Left ventricle myocardium superior (tissue), 1 donor: ENCODE measurements at places on chromosomes 13 and 19.

DNA sequence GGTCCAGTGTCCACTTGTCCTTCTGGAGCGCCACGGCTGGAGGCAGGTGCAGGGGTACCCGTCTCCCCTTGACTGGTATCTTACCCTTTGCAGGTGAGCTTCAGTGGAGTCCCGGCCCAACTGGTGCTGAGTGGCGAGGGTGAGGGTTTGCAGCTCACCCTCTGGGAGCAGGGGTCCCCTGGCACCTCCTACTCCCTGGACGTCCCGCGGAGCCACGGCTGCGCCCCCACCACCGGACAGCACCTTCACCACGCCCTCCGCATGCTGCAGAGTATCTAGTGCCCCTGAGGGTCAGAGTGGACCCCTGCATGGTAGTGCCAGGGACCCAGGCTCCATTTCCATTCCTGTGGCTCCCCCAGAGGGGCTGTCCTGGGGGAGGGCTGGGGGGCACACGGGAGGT lies 11.1 kb downstream of the PLK5 start:
- no peak for DNase-seq

DNA sequence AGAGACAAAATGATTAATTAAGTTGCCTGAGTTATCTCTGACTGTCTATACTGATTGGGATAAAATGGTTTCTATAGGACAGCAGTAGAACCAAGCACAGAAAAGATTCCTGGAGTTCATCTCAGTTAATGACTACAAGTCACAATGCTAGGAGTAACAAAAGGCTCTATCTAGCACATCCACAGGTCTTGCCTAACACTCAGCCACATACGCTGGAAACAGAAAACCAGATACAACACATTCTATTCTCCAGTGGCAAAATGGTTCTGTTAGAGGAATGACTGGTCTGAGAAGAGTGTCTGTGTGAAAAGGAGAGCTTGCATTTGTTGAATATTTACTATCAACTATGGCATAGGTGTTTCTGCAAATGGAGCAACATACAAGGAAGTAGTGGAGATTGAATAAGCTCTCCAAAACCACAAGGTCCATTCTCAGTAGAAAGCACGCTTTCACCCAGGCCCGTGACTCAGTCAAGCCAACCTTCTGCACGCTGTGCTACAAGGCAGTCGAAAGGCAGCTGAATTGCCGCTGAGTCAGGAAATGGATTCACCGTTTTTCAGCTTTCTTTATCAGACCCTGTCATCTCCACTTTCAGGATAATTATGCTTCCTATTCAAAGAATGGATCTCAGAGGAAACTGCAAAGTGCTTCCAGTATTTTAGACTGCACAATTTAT lies 761.5 kb downstream of the EFNB2 start:
- no peak for DNase-seq

GRCh38 chr13:20157151-20157796 lies 3.6 kb downstream of the GJA3 start:
- DNase-seq: no peak

DNA sequence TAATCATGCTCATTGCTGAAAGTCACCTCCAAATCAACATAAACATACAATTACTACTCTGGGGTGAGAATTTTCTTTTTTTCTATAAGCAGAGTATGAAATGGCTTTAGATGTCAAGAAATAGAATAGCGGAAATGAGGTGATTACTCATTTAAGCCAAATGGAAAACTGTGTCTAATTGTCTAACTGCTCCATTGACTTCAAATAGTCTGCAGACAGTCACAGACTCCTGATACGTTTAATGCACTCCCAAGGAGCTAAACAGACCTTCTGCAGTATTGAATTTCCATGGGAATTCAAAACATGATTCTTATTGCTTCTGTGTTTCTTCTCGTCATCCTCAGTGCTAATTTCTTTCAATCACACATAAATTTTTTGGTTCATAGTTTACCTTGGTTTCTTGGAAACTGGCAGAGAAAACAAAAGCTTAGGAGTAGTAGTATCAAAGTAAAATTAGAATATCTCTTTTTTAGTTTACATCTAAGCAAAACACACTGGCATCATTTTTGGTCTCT lies 865.2 kb upstream of the SLC10A2 start:
- DNase-seq: no peak

DNA sequence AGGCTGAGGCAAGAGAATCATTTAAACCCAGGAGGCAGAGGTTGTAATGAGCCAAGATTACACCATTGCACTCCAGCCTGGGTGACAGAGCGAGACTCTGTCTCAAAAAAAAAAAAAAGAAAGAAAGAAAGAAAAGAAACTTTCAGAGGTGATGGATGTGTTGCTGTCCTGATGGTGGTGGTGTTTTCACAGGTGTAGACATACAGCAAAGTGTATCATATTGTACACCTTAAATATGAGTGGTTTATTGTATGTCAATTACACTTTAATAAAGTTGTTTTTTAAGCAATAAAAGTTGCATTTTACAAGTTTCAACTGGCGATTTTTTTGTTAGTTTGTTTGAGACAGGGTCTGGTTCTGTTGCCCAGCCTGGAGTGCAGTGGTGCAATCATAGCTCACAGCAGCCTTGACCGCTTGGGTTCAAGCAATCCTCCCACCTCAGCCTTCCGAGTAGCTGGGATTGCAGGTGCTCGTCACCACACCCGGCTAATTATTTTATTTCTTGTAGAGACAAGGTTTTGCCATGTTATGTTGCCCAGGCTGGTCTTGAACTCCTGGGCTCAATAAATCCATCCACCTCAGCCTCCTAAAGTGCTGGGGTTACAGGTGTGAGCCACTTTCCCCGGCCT lies 13.5 kb upstream of the INSR start:
- DNase-seq: no peak

DNA sequence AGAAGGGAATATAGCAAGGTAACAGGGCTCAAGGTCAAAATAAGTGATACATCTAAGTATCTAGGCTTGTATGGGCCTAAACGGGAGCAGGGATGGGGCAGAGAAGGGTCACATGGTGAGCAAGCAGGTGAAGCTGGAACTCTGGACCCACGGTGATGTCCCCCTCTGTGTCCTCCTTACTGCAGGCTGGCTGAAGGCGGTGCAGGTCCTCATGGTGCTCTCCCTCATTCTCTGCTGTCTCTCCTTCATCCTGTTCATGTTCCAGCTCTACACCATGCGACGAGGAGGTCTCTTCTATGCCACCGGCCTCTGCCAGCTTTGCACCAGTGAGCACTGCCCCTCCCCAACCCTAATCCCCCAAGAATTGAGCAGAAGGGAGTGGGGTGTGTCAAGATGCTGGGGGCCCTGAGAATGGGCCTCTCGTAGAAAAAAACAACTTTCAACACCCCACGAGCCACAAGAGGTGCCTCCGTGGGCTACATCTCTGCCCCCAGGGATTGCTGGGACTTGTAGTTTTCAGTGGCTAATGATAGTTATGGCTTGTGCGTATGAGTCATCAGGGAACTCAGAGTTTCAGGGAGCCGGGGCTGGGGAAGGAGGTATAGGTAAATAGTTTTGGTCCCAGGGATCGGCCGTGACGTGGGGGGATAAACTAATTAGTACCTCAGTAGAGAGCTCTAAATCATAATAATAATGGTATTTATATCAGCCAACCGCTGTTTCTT lies 4.0 kb downstream of the EMP3 start:
- DNase-seq: no peak

GRCh38 chr19:6103217-6103644 lies 7.1 kb downstream of the RFX2 start:
- DNase-seq: peak; percentile 79

GRCh38 chr13:77305266-77305665 lies 21.6 kb downstream of the MYCBP2 start:
- no peak for DNase-seq

DNA sequence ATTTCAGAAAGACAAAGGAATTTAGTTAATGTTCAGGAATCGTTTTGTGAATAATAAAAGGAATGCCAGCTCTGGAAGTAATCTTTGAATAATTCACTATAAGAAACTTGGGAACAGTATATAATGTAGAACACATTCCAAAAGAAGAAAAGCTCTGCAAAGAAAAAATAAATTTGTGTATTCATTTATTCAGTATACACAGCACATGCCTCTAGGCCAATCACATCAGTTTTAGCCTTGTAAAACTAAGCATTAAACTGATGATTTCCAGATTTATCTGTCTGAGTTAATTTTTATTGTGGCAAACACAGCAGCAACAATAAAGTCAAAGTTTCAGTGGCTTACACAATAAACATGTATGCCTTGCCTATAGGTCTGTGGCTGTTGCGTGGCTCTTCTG lies 5.7 kb upstream of the RXFP2 start:
- DNase-seq: no peak

GRCh38 chr19:39970425-39970674 lies 615 bp upstream of the PSMC4 start:
- DNase-seq: no peak

DNA sequence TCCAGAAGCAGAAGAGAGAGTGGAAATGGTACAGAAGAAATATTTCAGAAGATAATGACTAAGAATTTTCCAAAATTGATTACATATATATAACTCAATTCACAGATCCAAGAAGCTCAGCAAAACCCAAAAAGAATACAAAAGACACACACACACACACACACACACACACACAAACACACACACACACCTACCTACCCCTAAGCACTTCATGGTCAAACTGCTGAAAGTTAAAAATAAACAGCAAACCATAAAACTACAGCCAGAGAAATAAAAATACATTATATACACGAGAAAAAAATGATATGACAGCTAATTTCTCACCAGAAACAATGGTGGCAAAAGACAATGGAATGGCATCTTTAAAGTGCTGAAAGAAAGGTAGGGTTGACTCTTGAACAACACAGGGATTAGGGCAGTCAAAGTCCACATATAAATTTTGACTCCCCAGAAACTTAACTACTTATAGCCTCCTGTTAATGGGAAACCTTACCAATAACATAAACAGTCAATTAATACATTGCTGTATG lies 49.2 kb downstream of the DIAPH3 start:
- DNase-seq: no peak

DNA sequence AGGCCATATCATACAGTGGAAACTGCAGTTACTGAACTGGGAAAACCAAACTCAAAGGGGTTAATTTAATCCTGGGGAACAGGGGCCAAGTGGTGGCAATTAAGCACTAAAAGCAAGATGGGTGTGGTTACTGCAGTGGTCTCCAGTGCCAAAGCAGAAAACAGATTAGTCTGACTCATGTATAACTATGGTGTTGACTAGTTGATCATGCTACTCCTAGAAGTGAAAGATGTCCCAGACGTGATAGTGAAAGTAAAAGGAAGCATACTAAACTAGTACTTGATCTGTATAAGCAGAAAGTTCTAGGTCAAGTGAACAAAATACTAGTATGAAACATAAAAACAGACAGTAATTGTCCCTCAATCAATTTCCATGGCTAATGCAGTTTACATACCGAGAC lies 360.0 kb upstream of the SLITRK5 start:
- no peak for DNase-seq

GRCh38 chr13:62919491-62919890 lies 1503.8 kb upstream of the PCDH20 start:
- no peak for DNase-seq

DNA sequence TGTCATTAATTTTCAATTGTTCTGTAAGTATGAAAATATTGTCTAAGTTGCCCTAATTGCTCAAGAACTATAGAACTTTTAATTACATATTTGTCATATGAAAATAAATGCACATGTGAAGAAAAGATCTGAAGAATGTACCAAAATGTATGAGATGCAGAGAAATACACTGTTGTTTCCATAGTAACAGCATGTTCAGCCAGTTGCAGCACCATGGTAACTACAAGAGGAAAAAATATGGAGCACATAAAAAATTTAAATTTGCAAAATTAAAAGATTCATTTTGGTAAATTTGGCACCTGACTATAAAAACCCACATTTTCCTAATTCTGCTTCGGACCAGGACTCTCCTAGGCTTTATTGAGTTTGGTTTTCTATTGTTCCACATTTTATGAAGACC lies 1170.0 kb upstream of the MIR17HG start:
- no peak for DNase-seq

- no peak for DNase-seq
These were observed 110.0 kb upstream of the SOX21 start for GRCh38 chr13:94822356-94822755.

GRCh38 chr13:91586609-91587008 lies 188.2 kb downstream of the GPC5 start:
- DNase-seq: no peak

- no peak for DNase-seq
These were observed 60.3 kb downstream of the ERCC5 start for GRCh38 chr13:102905905-102906771.

- peak; percentile 13 for DNase-seq
These were observed 46.4 kb upstream of the F7 start for GRCh38 chr13:113058988-113059850.

GRCh38 chr13:99277629-99278028 lies 19.4 kb upstream of the GPR18 start:
- DNase-seq: no peak

GRCh38 chr19:41261474-41262190 lies 2.5 kb upstream of the HNRNPUL1 start:
- no peak for DNase-seq

DNA sequence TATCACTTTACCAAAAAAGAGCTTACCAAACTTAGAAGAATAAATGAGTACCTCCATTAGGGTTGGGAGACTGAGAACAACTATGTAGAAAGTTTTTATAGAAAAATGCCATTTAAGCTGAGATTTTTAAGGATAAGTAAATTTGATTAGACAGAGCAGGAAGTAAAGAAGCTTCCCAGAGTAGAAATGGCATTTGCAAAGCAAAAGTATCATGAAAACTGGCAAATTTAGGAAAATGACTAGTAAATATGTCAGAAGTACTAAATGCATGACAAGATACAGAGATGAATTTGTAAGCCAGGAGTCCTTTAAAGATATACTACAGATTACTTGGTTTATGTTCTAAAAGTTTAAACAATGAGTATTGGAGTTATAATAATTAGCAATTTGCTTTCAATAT lies 2581.8 kb downstream of the PCDH9 start:
- DNase-seq: no peak
